ENCODE measurements at places on chromosomes 16 and 17. TPM values are rescaled to one million over a fixed set of nuclear protein-coding genes. Genes with fewer than 3 reads are reported as not detected.

The RAB34 gene
- 12.2 TPM for total RNA-seq

The TIMP2 gene
- 33.8 TPM for total RNA-seq

The NKD1 gene
- total RNA-seq, result 2.4 TPM

DNA sequence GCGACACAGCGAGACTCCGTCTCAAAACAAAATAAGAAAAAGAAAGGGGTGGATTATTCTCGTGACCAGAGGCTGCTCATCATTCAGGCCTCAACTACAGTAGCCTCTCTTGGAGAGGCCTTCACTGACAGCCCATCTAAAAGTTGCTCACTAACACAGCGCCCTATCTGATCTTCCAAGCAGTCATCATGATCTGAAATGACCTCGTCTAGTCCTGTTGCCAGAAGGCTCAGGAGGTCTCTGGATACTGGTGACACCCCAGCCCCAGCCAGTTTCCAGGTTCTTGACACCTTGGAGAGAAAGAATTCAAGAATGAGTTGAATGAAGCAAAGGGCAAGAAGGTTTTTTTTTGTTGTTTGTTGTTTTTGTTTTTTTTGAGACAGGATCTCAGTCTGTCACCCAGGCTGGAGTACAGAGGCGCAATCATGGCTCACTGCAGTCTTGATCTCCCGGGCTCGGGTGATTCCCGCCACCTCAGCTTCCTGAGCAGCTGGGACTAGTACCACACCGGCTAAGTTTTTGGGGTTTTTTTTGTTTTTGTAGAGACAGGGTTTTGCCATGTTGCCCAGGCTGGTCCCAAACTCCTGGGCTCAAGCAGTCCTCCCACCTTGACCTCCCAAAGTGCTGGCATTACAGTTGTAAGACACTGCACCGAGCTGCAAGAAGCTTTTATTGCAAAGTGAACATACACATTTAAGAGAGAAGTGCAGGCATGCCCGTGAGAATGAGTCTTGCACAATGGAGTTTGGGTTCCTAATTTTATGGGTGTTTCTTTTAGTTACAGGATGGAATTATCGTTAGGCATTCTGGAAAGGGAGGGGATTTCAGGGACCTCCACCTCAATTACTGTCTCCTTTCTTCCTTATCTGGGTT, 2.7 kb upstream of the ZC3H7A start:
- DNase-seq, result no peak

- no peak for DNase-seq
Observed at GRCh38 chr16:57151369-57151768, 34.5 kb downstream of the PSME3IP1 start.
